ENCODE measurements at places on chromosomes 11 and 22. TPM values are rescaled to one million over a fixed set of nuclear protein-coding genes. Genes with fewer than 3 reads are reported as not detected.

Gene KRTAP5-1
- not detected for total RNA-seq

DNA sequence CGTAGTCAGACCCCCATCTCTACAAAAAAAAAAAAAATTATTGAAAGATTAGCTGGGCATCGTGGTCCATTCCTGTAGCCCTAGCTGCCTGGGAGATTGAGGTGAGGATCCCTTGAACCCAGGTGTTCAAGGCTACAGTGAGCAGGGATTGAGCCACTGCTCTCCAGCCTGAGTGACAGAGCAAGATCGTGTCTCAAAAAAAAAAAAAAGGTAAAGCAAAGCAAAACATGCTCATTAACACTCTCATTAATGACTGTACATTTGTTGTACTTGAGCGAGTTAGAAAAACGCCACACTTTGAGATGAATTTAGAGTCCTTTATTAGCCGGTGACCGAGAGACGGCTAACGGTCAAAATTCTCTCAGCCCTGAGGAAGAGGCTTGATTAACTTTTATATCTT, 6.2 kb upstream of the SERHL2 start:
- DNase-seq: no peak

GRCh38 chr11:67463680-67464410, 5.2 kb downstream of the TMEM134 start:
- DNase-seq: peak; percentile 83

DNA sequence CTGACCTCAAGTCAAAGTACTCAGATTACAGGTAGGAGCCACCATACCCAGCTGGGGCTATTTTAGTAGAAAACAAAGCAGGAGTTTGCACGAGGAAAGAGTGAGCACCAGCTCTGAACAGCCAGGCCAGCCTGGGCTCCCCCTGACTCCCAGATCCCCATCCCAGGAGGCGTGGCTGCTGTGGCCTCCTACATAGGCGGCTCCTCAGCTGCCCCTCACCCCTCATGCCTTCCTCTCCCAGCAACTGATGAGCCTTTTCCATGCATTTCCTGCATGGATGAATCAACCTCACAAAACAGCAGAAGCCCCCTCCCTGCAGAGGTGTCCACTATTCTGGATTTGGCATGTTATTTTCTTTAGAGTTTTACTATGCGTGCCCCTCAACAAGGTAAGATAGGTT, 10.5 kb upstream of the FLRT1 start:
- no peak for DNase-seq

Gene RAB36
- 3.0 TPM for total RNA-seq

All from H4 (cell line).